ENCODE measurements at places on chromosomes 11 and 22.

- DNase-seq = no peak
Measured at GRCh38 chr11:94150704-94151685, 22.4 kb downstream of the PANX1 start.

DNA sequence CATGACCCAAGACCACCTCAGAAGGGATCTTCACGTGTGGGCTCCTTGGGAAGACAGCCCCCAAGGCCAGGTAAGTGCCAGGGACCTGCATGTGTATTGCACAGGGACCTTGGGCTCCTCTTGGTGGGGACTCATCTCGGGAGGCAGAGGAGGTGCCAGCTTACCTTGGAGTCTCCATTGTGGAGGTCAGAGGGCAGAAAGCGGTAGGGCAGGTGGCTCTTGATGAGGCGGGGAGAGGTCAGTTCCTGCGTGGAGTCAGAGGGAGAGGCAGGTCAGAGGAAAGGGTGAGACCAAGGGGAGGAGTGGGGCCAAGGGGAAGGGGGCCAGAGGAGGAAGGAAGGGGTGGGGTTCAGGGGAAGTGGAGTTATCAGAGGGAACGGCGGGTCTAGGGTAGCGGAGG, 22.5 kb downstream of the SULT4A1 start:
- DNase-seq = no peak

- no peak for DNase-seq
Measured at GRCh38 chr11:121236115-121237001, 56.2 kb upstream of the SC5D start.

DNA sequence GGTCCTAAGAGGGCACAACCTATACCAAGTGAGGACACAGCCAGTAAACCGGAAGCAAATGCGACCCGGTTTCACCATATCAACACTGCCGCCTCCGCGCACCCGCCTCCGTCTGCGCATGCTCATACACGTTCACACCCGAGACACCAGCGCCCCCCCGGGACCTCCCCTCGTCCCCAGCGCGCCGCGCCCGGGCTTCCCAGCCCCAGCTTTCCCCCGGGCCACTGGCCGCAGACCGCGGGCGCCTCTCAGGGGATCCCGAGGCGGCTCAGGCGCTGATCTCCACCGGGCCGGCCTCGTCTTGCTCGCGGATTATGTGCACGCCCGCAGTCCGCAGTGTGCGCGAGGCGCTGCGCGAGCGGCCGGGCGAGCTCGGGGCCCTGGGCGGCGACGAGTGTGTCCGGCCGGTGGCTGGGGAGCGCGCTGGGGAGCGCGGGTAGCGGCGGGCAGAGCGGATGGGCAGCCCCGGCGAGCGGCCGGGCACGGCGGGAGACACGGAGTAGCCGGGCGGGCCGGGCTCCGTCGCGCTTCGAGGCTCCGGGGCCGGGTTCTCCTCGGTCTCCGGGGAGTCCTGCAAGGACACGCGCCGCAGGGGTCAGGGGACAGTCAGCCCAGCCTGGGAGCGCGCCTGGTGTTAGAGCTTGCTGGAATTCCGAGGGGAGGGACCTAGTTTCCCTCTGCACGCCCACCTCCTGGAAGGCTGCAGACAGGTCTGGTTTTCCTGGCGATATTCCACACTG, 2.0 kb downstream of the HEPN1 start:
- no peak for DNase-seq

DNA sequence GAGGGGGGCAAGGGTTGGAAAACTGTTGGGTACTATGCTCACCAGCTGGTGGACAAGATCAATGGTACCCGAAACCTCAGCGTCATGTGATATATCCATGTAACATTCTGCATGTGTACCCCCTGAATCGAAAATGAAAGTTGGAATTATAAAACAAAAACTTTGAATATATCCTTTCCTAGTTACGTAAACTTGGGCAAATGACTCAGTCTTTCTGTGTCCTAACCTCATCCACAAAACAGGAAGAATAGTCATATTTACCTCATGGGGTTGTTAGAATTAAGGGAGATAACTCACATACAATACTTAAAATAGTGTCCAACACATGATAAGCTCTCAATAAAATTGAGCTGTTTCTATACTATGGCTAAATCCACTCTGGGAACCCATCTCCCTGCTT, 620.1 kb upstream of the KIRREL3 start:
- no peak for DNase-seq

- no peak for DNase-seq
Measured at GRCh38 chr11:94217705-94218104, 86.7 kb upstream of the IZUMO1R start.

DNA sequence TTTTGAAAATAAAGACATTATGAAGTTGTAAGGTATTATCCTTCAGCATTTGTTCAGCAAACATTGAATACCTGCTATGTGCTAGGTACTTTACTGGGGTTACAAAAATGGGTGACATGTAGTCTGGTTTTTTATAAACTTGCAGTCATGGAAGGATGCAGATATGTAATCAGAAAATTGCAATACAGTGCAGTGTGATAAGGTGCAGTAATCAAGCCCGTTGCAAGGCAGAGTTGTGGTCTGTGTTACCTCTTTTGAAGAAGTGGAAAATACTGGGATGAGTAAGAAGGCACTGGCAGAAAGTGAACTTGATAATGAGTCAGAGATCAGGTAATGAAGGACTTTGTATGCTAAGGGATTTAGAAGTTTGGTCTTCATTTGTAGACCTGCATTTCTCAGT, 8.1 kb downstream of the FBXO7 start:
- DNase-seq = no peak

GRCh38 chr11:12906501-12906900, 102.6 kb upstream of the RASSF10 start:
- no peak for DNase-seq

All from esophagus muscularis mucosa (tissue), 4 donors.